ENCODE measurements at places on chromosomes 5 and 9. TPM values are rescaled to one million over a fixed set of nuclear protein-coding genes. Genes with fewer than 3 reads are reported as not detected.

DNA sequence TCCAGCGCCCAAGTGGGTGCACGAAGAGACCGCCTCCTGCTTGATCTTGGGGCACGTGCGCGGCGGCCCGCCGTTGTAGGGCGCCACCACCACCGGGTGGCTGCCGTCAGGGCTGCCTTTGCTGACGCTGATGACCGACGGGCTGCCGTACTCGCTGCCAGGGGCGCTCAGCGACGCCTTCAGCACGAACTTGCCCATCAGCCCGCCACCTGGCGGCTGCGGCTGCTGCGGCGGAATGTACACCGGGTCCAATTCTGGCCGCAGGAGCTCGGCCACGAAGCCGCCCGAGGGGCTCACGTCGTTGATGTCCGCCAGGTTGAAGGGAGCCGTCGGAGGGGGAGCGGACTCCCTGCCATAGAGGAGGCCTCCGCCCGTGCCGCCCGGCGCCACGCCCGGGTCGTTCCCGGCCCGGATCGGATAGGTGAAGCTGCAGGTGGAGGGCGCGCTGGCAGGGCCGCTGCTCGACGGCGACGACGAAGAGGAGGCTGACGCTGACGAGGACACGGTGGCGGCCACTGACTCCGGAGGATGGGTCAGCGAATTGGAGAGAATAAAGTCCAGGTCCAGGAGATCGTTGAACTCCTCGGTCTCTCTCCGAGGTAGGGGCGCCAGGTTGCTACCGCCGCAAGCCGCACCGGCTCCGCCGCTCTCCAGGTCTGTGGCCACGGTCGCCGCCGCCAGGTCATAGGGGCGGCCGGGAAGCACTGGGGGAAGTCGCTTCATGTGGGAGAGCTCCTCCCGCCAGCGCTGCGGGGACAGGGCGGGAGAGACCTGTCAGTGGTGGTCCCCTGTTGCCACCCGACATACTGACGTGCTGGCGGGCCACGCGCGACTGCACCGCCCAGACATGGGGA is 1.8 kb downstream of the KLF4 start:
- DNase-seq: peak; percentile 79

DNA sequence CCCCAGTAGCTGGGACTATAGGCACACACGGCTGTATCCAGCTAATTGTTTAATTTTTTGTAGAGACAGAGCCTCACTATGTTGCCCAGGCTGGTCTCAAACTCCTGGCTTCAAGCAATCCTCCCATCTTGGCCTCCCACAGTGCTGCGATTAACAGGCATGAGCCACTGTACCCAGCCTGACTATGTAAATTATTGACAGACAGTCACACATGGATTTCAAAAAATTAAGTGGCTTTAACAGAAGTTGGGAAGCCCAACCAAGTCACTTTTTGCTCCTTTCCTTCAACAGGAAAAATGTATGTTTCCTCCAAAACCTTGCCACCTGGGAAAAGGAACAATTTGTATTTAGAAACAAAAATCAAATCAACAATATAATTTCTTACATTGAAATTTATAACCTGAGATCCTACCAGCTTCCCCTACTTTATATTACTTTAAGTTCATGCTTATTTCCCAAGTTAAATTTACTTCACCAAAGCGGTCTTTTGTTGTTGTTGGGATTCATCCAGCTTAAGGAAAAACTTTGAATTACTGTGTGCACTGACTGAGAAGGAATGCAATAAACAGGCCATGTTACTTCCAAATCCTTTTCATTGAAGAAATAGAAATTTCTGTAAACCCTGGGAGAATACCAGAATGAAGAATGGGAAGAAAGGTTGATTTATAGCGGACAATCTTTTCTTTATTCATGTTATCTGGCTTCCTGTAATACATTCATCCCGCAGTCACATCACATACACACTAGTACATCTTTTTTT is 8.6 kb downstream of the PCA3 start:
- no peak for DNase-seq

GRCh38 chr5:180052211-180052818 is 19.2 kb downstream of the RNF130 start:
- DNase-seq: no peak

- DNase-seq: no peak
Observed at GRCh38 chr5:9347032-9347431, 198.8 kb downstream of the SEMA5A start.

The LIFR gene
- 32.7 TPM for total RNA-seq

Data from type B pancreatic cell (in vitro differentiated cells).